ENCODE measurements at places on chromosomes 11 and 22. TPM values are rescaled to one million over a fixed set of nuclear protein-coding genes. Genes with fewer than 3 reads are reported as not detected.

The LMNTD2 gene
- 0.20 TPM for total RNA-seq

The TMEM45B gene
- 0.10 TPM for total RNA-seq

The CSNK2A3 gene
- total RNA-seq = 1.1 TPM

The CALCA gene
- total RNA-seq = not detected

The RAB36 gene
- total RNA-seq = 0.74 TPM

The GGT5 gene
- 19.8 TPM for total RNA-seq

The KRTAP5-11 gene
- not detected for total RNA-seq

The TSPAN32 gene
- total RNA-seq = 19.9 TPM

The SULT4A1 gene
- total RNA-seq = 0.45 TPM

The ACRV1 gene
- not detected for total RNA-seq

The C1QTNF4 gene
- not detected for total RNA-seq

The CARD10 gene
- total RNA-seq = 10.0 TPM

The IGSF9B gene
- 34.5 TPM for total RNA-seq

The OR8G1 gene
- total RNA-seq = not detected

The C22orf15 gene
- total RNA-seq = not detected

The KDELR3 gene
- total RNA-seq = 4.2 TPM

The ANKK1 gene
- total RNA-seq = 0.10 TPM

The IL10RA gene
- 6.0 TPM for total RNA-seq

The TENM4 gene
- total RNA-seq = 0.40 TPM

The ADORA2A gene
- total RNA-seq = 4.1 TPM

The SLC22A12 gene
- not detected for total RNA-seq

The CEP126 gene
- 1.0 TPM for total RNA-seq

The SORL1 gene
- total RNA-seq = 11.9 TPM

The EEF1G gene
- 804 TPM for total RNA-seq

The RAB39A gene
- not detected for total RNA-seq

The NAP1L4 gene
- 173 TPM for total RNA-seq

The TMA7B gene
- not detected for total RNA-seq

The KRTAP5-8 gene
- not detected for total RNA-seq

The RFPL3 gene
- total RNA-seq = not detected

The CASP4 gene
- total RNA-seq = 12.1 TPM

The MS4A10 gene
- total RNA-seq = not detected

The BCO2 gene
- total RNA-seq = 137 TPM

The NTM gene
- total RNA-seq = 3.3 TPM

The TNNT3 gene
- 46.1 TPM for total RNA-seq

The FBXO3 gene
- 53.3 TPM for total RNA-seq

The CBX7 gene
- 79.2 TPM for total RNA-seq

The NCR3LG1 gene
- total RNA-seq = 0.55 TPM

The PGR gene
- total RNA-seq = 8.2 TPM

The MAJIN gene
- not detected for total RNA-seq

The MN1 gene
- total RNA-seq = 5.3 TPM

The LMO2 gene
- total RNA-seq = 10.9 TPM

The TMPRSS4 gene
- total RNA-seq = not detected

The APOBEC3B gene
- 0.55 TPM for total RNA-seq

The PANX2 gene
- 0.40 TPM for total RNA-seq

The MAPK1 gene
- total RNA-seq = 80.5 TPM

The OR52I1 gene
- not detected for total RNA-seq

The IL18BP gene
- total RNA-seq = 3.7 TPM

The MPZL2 gene
- total RNA-seq = 11.8 TPM

The NAALADL1 gene
- 5.3 TPM for total RNA-seq

The OR8G5 gene
- total RNA-seq = not detected

The OR4A15 gene
- not detected for total RNA-seq

The OOSP3 gene
- total RNA-seq = not detected

The OR5AK2 gene
- total RNA-seq = not detected

The NRGN gene
- 4.1 TPM for total RNA-seq

The ZC3H12C gene
- total RNA-seq = 18.3 TPM

Data from left ventricle myocardium superior (tissue), 1 donor.